ENCODE measurements at places on chromosomes 16 and 17.

- DNase-seq, result no peak
These were observed 1.7 kb upstream of the DLX3 start for GRCh38 chr17:49996495-49997300.

DNA sequence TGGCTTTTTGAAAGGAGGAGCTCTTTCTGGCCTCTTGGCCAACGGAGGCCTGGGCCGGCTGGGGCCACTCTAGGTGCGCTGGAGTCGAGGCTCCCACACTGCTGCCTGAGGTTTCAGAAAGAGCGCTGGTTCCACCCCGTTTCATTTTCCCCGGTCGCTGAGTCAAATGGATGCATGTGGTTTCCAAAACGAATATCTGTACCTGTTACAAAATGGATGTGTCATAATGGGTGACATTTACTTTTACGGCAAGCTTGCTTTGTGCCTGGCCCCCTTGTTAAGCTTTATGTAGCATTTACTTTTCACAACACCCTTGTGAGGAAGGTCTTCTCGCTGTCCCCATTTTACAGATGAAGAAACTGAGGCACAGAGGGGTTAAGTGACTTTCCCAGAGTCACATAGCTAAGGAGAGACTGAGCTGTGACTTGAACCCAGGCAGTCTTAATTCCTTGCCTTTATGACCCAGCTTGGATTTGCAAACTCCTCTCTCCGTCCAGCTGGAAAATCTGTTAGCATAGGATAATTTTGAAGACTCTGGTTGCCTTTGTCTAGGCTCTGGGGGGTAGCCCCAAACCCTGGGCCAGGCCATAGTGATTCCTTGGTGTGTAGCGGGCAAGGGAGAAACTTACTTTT is 10.6 kb downstream of the KSR1 start:
- DNase-seq, result no peak

GRCh38 chr17:31544186-31544585 is 152.7 kb downstream of the RAB11FIP4 start:
- DNase-seq, result no peak

- no peak for DNase-seq
These were observed 17.1 kb upstream of the NAGLU start for GRCh38 chr17:42518755-42519545.

GRCh38 chr17:67004181-67004580 is 39.7 kb downstream of the CACNG4 start:
- no peak for DNase-seq

- DNase-seq, result no peak
These were observed 65.1 kb downstream of the SOCS1 start for GRCh38 chr16:11190588-11191560.

DNA sequence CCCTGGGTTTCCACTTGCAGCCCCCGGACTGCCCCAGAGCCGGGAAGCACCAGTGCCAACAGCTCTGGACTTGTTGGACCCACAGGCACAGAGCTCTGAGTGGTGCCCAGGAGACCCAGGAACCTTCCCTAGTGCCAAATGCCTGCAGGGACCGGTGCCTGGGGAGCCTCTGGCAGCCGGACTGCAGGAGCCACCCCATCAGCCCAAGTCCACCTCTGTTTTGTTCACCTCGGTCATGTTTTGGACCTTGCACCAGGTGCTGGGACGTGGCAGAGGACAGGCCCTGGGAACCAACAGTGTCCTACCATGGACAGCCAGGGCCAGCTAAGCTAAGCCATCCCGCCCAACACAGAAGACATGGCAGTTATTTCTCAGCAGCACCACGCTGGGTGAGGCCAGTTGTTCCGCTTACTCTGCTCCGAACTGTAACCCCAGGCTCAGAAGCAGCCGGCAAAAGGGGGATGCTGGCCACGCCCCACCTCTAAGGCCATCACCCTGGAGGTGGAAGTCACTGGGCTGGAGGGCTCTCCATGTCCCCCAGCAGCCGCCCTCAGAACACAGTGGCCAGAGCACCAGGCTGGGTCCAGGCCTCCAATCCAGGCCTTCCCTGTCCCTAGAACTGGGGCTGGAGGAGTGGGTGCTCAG is 79.8 kb downstream of the AMFR start:
- no peak for DNase-seq

All from NCI-H1436 treated with DMSO at 0.1 percent for 48 hours (cell line).